ENCODE measurements at places on chromosomes 12 and 14.

- no peak for DNase-seq
Observed at GRCh38 chr14:34475163-34475562, 13.1 kb upstream of the SPTSSA start.

DNA sequence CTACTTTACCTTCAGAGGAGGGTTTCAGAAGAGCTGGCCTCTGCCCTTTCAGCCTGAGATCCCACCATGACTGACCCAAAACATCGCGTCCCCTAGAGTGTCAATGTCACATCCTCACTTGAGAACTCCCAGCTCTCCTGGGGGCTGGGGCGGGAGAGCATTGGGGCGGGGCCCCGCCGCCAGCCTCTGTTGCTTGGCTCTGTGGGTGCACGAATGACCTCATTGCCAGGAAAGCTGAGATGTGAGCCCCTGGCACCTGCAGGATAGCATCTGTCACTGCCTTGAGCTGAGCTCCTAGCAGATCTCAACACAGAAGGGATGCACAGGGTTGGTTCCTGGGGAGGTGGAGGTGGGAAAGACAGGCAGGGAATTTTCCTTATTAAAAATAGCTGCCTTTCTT is 20.6 kb upstream of the MYL2 start:
- no peak for DNase-seq

DNA sequence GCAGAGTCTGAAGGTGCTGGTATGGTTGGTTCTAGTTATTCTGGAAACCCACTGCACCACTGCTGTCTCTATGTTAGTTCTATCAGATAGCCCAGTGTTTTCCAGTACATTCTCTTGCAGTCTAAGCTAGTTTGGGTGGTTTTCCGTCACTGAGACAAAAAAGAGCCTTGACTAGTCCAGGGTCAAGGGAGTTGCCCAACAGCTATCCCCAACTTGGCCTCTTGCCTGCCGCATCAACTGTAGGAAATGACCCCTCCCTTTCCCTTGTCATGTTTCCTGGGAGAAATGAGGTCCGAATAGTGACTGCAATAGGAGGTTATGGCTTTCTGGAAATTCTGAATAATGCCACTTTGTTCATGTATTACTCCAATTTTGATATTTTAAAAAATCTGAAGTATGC is 160.4 kb downstream of the EFCAB11 start:
- no peak for DNase-seq

- DNase-seq: no peak
Observed at GRCh38 chr14:65286443-65286842, 126.1 kb upstream of the FUT8 start.

DNA sequence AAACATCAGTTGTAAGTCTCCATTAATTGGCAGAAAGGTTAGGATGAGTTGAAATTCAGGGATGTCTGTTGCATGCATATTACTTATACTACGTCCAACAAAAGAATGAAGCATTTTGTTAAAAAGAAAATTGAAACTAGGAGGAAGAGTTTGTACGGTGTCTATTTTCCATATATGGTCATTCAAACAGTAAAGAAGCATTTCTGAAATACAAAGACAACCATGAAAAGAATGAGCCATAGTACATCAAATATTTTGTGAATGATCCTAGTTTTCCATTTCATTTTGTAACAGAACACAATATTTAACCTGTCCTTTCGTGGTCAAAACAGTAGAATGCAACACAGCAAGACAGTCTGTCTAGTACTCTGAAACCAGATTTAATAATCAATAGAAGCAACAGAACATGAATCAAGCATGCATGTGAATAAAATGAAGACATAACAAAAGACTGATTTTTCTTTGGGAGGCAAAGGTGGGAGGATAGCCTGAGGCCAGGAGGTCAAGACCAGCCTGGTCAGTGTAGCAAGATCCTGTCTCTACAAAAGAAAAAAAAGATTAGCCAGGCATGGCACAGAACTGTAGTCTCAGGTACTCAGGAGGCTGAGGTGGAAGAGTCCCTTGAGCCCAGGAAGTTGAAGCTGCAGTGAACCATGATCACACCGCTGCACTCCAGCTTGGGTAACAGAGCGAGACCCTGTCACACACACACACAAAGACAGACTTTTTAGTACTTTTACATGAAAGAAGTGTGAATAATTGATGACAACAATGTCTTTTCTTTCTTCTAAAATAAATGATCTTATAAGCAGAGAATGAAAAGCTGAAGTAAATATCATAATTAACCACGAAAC is 156.0 kb downstream of the LRIG3 start:
- DNase-seq: no peak

DNA sequence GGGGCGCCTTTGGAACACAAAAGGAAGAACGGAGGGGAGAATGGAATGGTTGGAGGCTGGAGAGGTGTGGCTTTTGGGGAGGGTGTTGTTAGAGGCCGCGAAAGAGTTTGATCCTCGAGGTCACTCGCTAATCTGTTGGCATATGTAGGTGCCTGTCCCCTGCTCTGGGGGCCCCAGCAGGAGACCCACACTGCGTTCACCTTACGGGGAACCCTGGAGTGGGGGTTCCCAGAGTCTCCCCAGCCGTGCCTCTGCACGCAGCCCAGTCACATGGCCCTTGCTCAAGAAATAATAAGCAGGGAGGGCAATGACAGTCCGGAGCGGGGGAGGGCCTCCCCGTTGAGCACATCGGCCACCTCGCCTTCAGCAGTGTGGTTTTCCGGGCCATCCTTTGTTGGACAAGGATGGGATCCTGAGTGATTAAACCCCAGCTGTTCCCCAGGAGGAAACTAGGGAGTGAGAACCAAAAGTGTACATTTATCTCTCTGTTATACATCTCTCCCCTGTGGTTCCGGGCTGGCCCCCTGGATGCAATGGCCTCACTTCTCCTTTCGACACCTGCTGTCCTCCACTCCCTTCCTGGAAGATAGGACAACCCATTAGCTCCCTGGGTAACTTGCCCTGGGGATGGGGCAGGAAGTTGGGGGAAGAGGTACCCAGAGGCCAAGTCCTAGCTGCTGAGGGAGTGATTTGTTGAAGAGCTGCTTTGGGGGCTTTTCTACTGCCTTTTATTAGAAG is 1.3 kb downstream of the PLEKHG3 start:
- DNase-seq: peak; percentile 34
